ENCODE measurements at places on chromosomes 4 and X. TPM values are rescaled to one million over a fixed set of nuclear protein-coding genes. Genes with fewer than 3 reads are reported as not detected.

GRCh38 chr4:187064033-187064432, 340.4 kb upstream of the FAT1 start:
- DNase-seq = no peak

DNA sequence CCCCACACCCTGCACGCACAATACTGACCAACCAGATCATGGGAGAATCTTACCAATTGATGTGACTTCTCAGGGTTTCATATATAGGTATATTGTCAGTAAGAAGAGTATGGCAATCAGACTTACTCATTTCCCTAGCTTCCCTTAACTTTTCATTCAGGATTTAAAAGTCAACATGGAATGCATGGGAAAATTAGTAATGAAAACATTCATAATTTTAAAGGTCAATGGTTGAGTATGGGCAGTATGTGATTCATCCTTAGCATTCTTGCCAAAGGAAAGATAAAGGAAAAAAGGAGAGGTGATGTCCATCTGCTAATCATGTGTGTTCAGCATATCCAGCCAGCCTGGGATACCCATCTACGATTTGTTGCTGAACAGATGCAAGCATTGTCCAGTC, 4.0 kb downstream of the DIPK2B start:
- DNase-seq = peak; percentile 66

DNA sequence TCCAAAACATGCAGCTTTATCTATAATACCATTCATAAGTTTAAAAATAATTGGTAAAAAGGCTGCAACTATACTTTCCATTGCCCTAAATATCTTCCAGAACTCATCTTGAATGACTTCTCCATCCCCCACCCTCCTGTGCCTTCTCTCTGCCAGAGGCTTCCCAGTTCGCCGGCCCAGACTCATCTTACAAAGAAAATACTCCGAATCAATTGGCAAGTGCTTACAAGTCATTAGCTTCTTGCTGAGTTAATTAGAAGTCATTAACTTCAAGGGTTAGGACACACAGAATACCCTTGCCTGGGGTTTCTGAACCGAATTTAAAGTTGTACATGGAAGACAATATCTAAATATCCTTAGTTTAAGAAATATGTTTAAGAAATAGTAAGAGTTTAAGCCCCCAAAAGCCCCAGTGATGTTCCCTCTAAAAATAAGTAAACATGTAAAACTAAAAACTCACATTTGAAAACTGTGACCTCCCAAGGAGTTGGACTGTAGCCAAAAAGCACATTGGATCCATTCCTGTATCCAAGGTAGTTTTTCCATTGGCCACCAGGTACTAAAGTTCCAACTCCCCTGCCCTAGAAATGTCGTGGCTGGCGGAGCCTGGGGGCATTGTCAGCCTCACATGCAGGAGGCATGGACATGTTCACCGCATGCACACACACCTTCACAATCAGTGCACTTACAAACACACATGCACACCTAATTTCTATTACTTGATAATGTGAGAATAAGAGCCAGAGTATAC, 535.2 kb upstream of the FAT1 start:
- DNase-seq = no peak

- DNase-seq = no peak
Measured at GRCh38 chr4:42293967-42294813, 103.1 kb upstream of the SHISA3 start.

SHISA3 gene
- 33.5 TPM for total RNA-seq

CLCN5 gene
- 5.9 TPM for total RNA-seq

GRCh38 chr4:156998500-156999174, 27.0 kb upstream of the PDGFC start:
- peak; percentile 57 for DNase-seq

DNA sequence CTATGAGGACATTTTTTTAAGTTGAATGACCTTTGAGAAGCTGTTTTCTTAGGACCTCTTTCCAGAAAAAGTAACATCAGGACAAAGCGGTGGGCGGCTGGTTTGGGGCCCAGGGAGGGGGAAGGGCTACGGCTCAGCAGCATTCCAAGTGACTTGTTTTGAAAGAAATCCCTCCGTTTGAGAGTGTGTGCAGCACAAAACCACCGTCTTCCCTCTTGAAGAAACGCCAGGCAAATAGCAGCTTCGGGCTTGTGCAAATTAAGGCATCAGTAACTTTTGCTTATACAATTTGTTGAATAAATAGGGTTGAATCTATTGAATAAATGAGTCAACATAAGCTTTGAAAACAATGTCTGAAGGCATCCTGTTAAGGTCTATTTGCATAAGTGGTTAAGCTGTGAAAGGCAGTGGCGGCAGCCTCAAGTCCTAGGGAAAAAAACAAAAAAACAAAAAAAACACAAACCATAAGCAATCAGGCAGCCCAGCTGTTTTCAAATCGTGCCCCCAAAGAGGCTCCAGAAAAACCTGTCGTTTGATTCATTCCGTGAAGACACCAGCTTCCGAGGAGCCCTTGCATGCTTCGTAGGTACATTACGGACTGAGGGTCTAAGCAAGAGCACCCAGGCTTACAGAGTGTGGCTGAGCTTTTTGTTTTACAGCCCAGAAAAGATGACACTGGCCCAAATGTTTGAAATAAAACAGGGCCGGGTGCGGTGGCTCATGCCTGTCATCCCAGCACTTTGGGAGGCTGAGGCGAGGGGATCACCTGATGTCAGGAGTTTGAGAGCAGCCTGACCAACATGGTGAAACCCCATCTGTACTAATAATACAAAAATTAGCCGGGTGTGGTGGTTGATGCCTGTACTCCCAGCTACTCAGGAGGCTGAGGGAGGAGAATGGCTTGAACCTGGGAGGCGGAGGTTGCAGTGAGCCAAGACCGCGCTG, 103.7 kb downstream of the CRLF2 start:
- DNase-seq = no peak

DNA sequence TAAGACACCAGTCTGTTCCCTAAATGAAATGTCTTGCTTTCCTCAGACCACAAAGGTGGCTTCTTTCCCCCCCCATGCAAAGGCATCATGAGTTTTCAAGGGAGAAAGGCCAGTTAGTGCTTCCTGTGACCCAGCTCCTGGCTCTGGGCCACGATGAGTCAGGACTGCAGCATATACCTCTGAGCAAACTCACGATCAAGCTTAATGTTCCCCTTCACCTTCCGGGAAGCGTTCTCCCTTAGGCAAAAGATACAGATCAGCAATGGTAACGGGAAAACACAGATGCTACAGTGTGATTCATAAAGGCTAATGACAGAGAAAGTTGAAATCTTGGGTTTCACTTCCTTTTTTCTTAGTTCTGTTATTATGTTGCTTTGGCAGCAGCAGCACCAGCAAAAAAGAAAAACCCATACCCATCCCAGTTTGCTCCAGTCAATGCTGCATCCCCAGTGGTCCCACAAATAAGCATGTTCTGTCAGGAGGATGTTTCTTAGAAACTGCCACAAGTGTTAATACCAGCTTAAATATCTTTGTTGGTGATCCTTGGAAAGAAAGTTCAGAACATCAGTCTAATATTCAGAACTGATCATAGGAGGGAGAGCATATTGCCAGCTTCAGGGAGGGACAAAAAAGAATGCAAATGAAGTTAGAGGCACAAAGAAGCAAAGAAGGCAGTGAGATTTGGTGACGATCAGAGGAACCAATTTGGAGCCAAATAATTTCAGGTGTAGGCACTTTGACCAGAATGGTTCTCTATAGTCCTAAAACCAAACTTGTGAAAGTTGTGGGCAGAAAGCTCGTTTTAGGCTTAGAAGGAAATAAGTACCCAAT, 41.2 kb downstream of the LONRF3 start:
- peak; percentile 98 for DNase-seq

TCEAL7 gene
- not detected for total RNA-seq
